ENCODE measurements at places on chromosomes 2 and 18. TPM values are rescaled to one million over a fixed set of nuclear protein-coding genes. Genes with fewer than 3 reads are reported as not detected.

GRCh38 chr18:13217971-13218367 lies 591 bp upstream of the LDLRAD4 start:
- DNase-seq = peak; percentile 44

DNA sequence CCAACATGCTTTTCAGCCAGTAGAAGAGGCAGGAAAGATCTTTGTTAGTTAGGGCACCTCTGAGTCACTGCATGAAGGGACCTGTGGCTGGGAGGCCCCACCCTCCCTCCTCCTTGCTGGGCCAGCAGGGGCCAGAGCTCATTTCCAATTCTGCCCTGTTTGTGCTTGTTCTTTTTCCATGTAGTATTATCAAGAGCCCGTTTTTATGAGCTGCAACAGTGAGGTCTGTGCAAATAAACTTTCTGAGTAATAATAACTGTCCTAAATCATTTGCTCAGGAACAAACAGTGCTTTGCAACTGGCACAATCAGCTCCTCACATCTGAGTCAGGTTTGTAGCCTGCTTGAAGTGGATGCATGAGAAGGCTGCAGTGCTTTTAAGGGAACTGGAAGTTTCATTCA lies 128.0 kb downstream of the ARL4C start:
- peak; percentile 71 for DNase-seq

GRCh38 chr2:43707255-43708015 lies 31.2 kb upstream of the C1GALT1C1L start:
- peak; percentile 12 for DNase-seq

DNA sequence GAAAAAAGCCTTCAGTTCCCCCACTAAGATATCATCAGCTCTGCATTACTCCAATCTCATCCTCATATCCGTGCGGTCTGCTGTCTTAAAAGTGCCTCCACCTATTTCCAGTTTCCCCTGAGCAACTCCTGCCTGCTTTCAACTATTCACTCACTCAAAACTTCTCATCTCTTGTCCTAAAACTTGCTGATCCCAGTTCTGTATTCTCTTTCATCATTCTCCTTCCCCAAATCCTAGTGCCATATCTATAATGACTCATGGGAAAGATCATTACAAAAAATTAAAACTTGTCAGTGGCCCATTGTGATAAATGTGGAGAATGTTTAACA lies 20.0 kb downstream of the ACVR1 start:
- DNase-seq = no peak

DNA sequence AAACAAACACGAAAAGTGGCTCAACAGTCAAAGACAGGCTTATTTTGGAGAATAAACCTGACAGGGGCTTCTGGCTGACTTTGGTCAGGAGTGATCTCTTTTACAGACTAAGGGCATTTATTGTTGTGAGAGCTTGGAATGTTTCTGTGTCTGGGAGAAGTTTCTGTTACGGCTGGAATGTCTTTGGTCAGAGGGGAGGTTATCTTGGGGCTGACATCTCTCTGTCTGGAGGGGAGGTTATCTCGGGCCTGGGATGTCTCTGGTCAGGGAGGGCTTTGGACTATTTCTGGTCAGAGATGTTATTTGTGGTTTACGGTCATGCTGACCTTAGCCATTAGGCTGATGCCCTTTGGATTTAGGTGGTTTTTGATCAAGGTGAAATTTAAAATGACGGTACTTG lies 345.5 kb upstream of the FSIP2 start:
- no peak for DNase-seq

DNA sequence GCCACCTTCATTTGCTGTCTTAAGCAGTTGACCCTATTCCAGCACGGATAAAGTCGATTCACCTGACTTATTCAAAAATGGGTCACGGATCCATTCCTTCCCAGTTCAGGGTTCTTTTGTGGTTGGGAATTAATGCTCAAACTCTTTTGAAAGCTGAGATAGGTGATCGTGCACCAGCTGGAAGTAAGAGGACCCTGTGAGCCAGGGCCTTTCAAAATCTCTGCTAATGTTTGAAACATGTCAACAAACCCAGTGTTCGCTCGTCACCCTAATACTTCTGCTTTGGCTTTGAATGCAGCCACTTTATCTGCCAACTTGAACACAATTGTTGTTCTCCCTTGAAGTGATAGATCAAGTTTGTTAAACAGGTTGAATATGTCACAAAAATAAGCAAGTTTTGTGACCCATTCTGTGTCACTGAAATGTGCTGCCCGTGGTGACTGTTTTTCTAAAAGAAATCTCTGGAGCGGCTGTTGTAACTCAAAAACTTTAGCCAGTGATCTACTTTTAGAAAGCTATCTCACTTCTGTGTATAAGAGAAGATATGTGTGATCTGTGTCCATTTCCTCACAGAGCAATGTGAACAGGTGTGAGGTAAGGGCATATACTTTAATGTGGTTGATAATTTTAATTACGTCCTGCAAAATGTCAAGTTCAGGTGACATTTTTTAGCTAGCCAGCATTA lies 16.9 kb downstream of the HAT1 start:
- DNase-seq = no peak

GRCh38 chr2:47271054-47272000 lies 116.2 kb upstream of the STPG4 start:
- DNase-seq = no peak

DNA sequence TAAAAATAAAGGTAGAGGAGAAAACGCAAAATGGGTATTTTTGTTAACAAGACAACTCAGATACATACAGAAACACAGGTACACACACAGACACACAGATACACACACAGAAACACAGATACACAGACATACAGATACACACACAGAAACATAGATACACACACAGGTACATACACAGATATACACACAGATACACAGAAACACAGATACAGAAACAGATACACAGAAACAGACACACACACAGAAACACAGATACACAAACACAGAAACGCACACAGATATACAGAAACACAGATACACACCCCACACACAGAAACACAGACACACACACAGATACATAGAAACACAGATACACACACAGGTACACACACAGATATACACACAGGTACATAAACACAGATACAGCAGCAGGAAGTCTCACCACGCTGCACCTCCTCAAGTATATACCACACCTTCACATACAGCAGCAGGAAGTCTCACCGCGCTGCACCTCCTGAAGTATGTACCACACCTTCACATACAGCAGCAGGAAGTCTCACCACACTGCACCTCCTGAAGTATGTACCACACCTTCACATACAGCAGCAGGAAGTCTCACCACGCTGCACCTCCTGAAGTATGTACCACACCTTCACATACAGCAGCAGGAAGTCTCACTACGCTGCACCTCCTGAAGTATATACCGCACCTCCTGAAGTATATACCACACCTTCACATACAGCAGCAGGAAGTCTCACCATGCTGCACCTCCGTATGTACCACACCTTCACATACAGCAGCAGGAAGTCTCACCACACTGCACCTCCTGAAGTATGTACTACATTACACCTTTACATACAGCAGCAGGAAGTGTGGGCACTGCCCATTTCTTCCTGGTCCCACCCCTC lies 250.5 kb downstream of the HDAC4 start:
- DNase-seq = no peak

GRCh38 chr2:67840460-67841068 lies 222.2 kb downstream of the C1D start:
- DNase-seq = peak; percentile 74

- no peak for DNase-seq
Observed at GRCh38 chr18:45761512-45762114, 37.6 kb downstream of the SLC14A1 start.

GRCh38 chr2:156332534-156333273 lies at the start of gene NR4A2:
Gene NR4A2, minus strand, starts transcription at chr2:156332721. Its CDS starts 2,535 bp downstream, at chr2:156330186.
- DNase-seq = peak; percentile 86

DNA sequence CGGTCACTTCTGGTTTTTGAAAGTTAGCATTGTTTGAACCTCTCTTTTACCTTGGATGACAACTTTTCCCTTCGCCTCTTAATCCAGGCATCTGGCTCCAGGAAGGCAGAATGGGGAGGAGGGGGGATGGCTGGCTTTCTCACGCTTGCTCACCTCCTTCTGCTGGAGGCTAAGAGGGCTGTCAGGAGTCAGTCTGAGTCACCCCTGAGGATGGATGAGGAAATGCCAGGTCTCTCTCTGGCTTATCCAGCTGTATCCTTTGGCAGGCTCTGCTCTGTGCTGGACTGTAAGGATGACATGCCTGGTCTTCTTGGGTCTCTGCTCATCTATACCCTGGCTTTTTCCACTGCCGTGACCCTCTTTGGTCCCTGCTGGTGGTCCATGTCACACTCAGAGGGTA lies 142.9 kb upstream of the GYPC start:
- DNase-seq = peak; percentile 47

GRCh38 chr18:74869904-74870863 lies 272.5 kb downstream of the ZNF407 start:
- DNase-seq = no peak

GRCh38 chr2:30625701-30626100 lies 178.7 kb downstream of the LCLAT1 start:
- DNase-seq = no peak

DNA sequence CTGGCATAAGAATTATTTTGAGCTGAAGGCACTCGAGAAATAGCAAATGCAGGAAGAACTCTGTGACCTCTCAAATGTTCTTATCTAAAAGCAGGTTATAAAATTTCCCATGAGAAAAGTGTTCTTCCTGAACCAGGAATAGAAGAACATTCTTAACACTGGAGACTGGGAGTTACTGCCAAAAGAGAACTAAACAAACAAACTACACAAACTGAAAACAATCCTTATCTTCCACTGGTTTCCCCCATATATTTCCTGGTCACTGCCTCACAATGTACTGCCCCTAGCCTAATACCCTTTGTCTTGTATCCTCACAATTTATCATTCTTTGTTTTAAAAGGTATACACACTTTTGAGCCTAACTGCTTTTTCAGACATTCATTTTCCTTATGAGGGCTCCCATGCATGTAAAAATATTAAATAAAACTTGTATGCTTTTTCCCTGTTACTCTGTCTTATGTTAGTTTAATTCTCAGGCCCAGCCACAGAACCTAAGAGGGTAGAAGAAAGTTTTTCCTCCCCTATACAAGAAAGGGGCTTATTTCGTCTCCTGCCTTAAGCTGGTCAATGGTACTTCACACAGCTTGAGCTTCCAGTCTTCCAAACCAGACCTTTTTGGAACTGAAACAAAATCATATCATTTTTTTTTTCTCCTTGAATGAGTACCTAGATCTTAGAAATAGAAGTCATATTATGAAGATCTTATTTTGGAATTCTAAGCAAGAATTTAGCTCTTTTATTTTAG lies 110.6 kb downstream of the MSTN start:
- DNase-seq = no peak

DNA sequence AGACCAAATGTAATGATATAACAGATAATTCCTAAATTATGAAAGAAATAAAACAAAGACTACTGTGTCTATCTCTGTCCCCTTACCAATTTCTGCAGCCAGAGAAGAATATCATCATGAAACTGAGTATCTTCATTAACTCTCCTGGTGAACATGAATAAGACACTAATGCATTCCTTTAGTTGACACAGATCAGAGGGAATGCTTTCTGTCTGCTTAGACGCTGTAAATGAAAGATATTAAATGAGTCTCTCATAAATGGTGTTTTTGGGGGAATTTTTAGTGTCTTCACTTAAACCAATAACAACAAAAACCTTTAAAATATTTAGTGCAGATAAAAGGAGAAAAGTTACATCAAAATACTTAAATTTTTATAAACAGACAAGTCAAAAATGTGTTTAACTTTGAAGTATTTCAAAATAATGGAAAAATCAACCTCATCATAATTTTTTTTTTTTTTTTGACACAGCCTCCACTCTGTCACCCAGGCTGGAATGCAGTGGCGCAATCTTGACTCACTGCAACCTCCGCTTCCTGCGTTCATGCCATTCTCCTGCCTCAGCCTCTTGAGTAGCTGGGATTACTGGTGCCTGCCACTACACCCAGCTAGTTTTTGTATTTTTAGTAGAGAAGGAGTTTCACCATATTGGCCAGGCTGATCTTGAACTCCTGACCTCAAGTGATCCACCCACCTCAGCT lies 16.0 kb downstream of the EPG5 start:
- DNase-seq = peak; percentile 12

DNA sequence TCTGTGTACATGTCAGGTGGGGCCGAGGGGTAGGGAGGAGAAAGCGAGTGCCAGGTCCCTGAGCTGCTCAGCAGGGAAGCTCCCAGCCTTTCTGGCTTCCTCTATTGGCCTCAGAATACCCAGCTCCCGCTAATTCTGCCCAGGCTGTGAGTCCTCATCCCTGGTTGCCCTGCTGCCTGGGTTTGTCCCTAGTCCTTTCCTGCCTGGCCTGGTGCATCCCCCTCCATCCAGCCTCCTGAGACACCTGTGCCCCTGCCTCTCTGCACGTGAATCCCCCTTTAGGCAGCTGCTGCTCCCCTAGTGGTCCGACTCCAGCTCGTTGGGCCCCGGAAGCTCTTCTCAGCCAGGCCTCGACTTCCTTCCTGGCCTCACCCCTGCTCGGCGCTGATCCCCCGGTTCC lies 54.6 kb downstream of the INHBB start:
- DNase-seq = no peak

GRCh38 chr18:658947-659533 lies 1.6 kb downstream of the TYMS start:
- DNase-seq = no peak

DNA sequence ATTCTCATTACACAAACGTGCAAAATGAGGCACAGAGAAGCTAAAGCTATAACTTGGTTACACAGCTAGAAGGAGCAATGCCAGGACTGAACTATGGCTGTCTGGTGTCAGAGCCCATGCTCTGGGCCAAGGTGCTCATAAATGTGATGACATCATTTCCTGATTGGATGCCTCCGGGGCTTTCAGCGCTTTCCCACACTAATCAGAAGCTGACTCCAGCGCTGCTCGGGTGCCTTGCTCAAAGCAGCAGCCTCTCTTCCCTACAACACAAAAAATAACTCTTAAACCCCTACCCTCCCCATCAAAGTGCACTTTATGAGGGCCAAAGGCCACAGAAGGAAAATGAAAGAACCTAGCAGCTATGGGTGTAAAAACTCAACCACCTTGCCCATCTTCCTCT lies 90.7 kb downstream of the STK39 start:
- no peak for DNase-seq

GRCh38 chr18:57087644-57088376 lies 59.1 kb upstream of the BOD1L2 start:
- no peak for DNase-seq

DNA sequence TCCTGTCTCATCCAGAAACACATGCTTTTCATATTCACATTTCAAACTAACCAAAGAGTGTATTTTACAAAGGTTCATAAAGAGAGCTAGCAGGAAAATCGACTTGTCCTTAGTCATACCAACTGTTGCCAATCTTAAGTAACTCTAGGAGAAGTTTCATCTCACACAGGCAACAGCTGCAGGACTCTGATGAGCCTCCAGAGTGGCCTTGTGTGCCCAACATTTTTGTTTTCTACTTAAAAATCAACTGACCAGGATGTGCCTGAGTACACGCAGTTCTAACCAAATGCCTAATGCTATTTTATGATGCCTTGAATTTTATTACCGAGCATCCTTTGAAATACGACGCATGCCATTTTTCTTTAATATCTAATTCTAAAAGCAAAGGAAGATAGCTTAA lies 595.9 kb upstream of the LRRTM4 start:
- no peak for DNase-seq

- no peak for DNase-seq
Observed at GRCh38 chr2:232466221-232466620, 10.3 kb downstream of the ALPI start.

PAX8 gene
- total RNA-seq = 0.24 TPM

CPLX4 gene
- 2.4 TPM for total RNA-seq

UBXN2A gene
- total RNA-seq = 15.4 TPM

RUFY4 gene
- 13.7 TPM for total RNA-seq

ATL2 gene
- total RNA-seq = 68.1 TPM

SULT1C2 gene
- total RNA-seq = 6.5 TPM

PJVK gene
- 18.1 TPM for total RNA-seq

ZNF513 gene
- total RNA-seq = 8.4 TPM

ACYP2 gene
- 17.3 TPM for total RNA-seq

POTEJ gene
- total RNA-seq = 0.24 TPM

SLC11A1 gene
- total RNA-seq = 32.5 TPM

GREB1 gene
- 11.1 TPM for total RNA-seq

MROH2A gene
- not detected for total RNA-seq
